ENCODE measurements at places on chromosomes 7 and 10.
A peak's percentile ranks its signal among the peaks of the same experiment; 100 is the strongest.

GRCh38 chr7:158606129-158606528 is 18.5 kb upstream of the PTPRN2 start:
- no peak for DNase-seq

- no peak for DNase-seq
Observed at GRCh38 chr10:21744223-21744622, 210.2 kb downstream of the MLLT10 start.

GRCh38 chr7:65238785-65239184 is 134.9 kb upstream of the ZNF92 start:
- DNase-seq, result no peak

DNA sequence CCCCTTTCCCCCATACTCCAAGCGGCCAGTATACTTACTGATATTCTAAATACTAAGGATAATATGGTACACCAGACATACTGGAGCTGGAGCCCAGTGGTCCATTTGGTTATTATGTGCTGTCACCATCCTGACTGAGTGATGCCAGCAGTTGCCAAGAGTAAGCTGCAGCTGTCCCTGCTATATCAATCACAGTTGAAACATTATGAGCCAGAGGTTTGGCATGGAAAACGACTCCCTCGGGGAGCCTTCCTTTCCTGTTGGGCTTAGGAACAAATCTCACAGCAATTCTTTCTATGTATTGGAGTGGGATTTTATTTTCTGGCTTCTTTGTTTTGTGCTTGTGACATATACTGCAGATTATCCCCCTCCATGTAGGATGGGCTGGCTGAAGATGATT is 32.6 kb downstream of the STRIP2 start:
- no peak for DNase-seq

DNA sequence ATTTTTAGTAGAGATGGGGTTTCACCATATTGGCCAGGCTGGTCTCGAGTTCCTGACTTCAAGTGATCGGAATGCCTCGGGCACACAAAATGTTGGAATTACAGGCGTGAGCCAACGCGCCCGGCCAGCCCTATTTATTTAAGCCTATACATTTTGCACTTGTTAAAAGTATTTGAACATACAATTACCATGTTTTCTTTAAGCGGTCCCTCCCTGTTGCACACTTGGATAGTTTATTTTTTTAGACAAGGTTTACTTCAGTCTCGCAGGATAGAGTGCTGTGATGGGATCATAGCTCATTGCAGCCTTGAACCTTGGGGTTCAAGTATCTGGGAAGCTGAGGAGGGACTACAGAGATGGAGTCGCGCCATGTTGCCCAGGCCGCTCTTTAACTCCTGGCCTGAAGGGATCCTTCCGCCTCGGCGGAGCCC is 35.7 kb upstream of the SRRM3 start:
- no peak for DNase-seq

DNA sequence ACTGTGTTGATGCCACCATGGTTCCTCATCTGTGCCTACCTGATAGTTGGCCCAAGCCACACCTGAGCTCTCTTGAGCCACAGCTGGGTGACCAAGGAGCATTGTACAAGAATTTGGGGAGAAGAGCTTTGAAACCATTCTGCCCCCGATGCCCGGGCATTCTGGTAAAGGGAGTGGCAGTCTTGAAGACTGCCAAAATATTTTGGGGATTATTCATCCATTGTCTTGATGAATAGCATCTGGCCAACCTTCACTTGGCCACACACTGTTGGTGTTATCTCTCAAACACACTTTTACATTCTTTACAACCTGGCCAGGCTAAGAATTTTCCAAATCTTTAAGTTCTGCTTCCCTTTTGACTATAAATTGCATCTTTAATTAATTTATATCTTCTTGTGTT is 113.1 kb upstream of the PCBD1 start:
- no peak for DNase-seq

GRCh38 chr10:43814663-43815062 is 166.0 kb upstream of the ZNF32 start:
- DNase-seq, result no peak

DNA sequence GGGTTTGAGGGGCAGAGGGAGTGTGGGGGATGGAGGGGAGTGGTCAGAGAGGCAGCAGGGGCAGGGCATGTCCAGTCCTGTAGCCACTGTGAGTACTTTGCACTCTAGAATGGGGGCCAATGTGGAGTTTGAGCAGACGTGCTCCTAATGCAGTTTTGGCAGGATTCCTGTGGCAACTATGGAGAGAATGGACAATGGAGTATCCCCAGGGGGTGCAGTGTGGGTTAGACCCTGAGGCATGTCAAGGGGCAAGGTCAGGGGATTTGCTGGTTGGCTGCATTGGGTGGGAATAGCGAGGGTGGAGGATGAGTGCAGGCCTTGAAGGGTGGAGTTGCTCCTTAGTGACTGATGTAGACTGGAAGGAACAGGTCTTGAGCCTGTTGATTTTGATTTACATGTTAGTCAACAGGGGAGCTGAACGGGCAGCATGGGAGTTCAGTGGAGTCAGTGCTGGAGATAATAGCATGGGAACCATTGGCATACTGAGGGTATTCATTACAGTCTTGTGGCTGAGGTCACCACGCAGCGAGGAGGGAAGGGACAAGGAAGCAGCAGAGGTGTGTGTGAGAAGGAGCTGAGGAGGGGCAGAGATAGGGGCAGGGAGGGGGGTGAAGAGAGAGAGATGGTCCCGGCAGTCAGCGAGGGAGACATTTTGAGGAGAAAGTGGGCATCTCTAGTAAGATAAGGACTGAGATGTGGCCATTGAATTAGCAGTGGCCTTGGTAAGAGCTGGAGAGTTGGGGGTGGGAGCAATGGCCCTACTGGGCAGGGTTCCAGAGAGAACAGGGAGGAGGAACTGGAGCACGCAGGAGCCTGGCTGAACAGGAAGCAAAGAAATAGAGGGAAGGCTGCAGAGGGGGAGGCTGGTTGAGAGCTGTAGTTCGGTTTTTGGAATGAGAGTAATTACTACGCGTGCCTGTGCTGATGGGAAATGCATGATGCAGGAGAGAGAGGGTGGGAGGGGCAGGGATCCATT is 112.7 kb downstream of the CCNY start:
- DNase-seq, result peak; percentile 49

GRCh38 chr7:4801839-4802231 is 26.4 kb downstream of the AP5Z1 start:
- DNase-seq, result no peak

GRCh38 chr7:99061001-99061776 is 82.7 kb downstream of the SMURF1 start:
- DNase-seq, result no peak

DNA sequence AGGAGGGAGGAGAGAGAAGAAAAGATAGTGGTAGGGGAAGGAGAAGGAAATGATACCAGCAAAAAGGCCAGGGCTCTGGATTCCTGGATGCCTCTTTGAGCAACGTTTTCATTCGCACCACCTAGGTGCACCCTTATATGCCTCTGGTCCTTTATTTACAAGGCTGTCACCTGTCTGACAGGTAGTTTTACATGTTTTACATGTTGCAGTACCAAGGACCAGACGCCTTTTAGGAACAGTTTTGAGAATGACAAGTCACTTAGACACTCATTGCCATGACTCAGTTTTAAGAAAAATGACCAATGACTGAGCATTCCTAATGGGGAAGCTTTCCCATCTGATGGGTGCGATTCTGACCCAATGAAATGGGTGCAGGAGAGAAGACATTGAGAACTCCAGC is 119.8 kb downstream of the GLI3 start:
- DNase-seq, result no peak

GRCh38 chr10:95394161-95394880 is 103.5 kb upstream of the PDLIM1 start:
- DNase-seq, result no peak

DNA sequence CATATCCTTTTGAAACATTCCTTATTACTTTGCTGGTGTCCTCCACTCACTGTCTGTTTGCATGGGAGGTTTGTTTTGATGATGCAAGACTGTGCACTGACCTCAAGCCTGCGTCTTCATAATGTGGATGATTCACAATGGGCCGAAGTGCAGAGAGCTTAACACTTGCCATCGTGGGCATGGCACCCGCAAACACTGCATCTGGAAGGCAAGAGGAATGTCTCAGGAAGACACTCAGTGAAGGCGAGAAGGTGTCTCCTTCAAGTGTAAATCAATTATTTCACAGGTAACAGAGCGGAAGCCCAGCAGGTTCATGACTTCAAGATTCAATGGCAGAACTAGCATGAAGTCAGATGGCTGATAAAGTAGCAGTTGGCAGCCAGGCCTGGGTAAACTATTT is 98.1 kb downstream of the DPY19L1 start:
- no peak for DNase-seq

DNA sequence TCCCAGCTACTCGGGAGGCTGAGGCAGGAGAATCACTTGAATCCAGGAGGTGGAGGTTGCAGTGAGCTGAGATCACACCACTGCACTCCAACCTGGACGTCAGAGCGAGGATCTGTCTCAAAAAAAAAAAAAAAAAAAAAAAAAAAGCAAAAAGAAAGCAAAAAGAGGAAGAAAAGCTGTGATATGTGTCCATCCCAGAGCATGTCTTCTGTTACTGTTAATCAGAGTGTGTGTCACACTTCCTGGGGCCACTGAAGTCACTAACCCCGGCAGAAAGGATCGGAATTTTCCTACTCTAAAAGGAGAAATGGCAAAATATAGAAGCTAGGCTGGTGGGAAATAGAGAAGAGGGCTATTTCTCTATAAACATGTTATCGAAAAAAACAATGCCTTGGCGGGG is 11.9 kb downstream of the PIK3AP1 start:
- peak; percentile 96 for DNase-seq

DNA sequence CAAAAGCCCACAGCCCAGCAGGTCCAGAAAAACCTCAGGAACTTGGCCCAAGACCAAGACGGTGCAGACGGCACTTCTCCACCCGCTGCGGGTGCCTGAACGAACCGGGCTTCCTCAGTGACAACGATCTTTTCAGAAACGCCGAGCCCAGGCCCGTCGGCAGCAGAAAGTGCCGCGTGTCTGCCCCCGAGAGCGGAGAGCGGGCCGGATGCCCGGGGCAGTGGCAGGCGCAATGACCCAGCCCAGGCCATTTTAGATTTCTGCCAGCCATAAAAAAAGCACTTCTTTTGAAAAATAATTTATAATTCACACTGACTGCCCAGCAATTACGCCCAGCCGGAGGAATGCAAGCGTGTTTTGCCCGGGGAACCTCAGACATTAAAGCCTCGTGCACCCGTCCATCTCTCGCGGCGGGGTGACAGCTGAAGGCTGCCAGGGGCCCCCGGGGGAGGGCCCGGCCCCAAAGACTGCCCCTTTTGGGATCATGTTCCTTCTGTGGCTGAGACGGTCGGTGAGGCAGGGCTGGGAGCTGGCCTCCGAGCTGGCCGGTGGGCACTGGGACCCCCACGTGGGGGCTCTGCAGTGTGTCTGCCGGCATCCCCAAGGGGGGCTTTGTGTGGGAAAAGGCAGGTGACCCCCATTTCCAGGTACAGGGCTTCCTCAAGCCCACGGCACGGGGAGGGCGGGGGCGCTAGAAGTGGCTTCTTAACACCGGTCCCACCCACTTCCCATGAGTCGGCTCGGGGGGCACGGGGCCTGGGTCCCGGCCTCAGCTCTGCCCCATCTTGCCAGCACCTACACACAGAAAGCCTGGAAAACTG is 71.3 kb upstream of the PDGFA start:
- DNase-seq, result no peak

All from suppressor macrophage (primary cell).